ENCODE measurements at places on chromosomes 6 and 20.

DNA sequence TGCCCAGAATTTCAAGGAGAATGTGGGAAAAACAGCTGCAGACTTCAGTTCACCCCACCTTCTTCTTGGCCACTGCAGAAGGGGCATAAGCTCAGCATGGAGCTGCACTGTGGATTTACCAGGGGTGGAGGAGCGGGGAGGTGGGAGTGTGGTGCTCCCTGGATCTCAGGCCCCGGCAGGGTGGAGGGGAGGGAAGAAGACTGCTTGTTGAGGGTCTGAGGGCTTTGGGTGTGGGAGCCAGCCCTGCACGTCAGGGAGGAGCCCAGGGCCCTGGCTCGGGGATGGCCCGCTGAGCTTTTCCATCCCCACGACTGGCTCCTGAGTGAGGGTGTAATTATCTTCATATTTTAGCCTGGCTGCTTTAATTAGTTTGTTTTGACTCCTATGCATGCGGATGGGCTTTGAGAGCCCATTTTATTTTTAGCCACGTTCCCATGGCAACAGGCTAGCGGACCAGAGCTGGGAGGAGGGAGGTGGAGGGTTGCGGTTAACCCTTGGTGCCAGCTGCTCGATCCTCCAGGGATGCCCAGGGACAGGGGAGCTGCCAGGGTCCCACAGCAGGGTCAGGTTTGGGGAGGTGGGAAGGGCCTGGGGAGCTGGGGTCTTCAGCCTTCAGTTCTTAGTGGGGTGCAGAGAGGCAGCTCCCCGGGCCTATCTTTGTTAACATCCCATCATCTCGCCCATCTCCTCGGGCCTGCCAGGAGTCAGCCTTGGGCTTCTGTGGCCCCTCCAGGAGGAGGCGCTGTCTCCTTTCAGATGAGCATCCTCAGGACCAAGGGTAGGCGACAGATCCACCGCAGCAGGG is 68.2 kb downstream of the RAB44 start:
- DNase-seq = peak; percentile 82

- DNase-seq = no peak
These were observed 137.2 kb downstream of the WDR27 start for GRCh38 chr6:169564453-169565240.

GRCh38 chr6:168039849-168040248 is 39.2 kb downstream of the FRMD1 start:
- no peak for DNase-seq

DNA sequence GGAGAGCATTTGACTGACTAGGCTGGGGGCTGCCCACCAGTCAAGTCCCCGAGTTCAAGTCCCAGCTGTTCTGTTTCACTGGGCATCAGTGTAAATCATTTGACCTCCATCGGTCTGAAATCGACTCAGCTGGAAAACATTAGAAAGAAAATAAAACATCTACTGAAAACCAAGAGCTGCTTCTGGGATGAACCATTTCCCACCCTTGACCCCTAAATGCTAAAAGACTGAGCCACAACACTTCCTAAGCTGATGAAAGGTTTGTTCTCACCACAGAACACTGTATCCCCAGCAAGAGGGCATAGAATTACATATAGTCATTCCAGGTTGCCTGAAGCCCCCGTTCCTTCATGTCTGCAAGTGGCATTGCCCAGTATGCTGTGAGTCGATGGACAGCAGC is 237.0 kb upstream of the TAB2 start:
- no peak for DNase-seq
